Lower lobe of right lung (tissue), 2 donors: ENCODE measurements at places on chromosomes 4 and X. TPM values are rescaled to one million over a fixed set of nuclear protein-coding genes. Genes with fewer than 3 reads are reported as not detected.

NAP1L2 gene
- 2.1 TPM for total RNA-seq

DMD gene
- total RNA-seq = 29.4 TPM

DNA sequence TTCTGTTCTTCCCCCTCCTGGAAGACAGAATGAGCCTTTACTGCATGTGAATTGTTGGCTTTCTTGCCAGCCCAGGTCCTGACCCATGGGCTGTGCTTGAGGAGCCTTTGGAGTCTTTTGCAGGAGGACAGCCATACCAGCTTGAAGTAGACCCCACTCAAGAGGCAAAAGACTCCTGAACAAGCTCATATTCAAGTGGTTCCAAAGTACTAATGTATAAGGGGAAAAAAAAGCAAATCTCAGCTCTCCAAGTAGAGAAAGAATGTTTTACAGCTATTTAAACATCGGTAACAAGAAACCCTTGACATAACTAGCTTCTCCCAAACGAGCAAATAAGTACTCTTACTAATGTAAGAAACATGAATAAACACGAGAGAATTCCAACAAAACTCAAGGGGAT, 174.9 kb upstream of the MXRA5 start:
- DNase-seq = no peak

GRCh38 chr4:124710015-124710741, 2.4 kb downstream of the ANKRD50 start:
- no peak for DNase-seq

GRCh38 chr4:121484633-121485032, 103.8 kb upstream of the QRFPR start:
- peak; percentile 56 for DNase-seq

DNA sequence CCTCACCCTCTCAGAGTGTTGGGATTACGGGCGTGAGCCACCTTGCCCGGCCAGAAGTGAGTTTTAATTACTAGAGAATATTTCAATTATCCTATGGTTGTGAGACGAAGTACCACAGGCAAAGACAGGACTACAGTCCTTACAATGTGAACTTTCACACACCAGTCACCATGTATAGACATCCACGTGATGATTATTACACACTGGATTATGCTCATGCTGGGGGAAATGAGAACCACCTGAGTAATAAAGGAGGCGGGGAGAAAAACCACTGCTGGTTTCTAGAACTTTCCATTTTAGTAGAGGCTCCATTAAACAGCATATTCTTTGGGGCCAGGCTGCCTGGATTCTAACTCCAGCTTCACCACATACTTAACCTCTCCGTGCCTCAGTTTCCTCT, 42.5 kb upstream of the TLR2 start:
- DNase-seq = no peak

DNA sequence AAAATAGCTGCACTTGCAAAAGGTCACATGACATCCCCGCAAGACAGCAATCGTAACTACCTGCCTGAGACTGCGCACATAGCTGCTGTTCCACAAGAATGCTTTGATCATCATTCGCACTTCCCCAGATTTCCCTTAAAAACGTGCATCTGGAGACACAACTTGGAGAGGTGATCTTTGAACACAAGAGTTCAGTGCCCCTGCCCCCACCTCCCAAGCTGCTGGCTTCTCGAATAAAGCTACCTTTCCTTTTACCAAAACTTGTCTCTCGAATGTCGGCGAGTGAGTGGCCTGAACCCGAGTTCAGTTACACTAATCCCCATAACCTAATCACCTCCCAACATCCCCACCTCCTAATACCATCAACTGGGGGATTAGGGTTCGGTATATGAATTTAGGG, 14.4 kb upstream of the MRFAP1 start:
- DNase-seq = no peak
